ENCODE measurements at places on chromosomes 6 and 20.

- no peak for DNase-seq
These were observed 81.0 kb upstream of the FAM8A1 start for GRCh38 chr6:17519120-17519519.

- no peak for DNase-seq
These were observed 1.5 kb downstream of the COL21A1 start for GRCh38 chr6:56245903-56246351.

DNA sequence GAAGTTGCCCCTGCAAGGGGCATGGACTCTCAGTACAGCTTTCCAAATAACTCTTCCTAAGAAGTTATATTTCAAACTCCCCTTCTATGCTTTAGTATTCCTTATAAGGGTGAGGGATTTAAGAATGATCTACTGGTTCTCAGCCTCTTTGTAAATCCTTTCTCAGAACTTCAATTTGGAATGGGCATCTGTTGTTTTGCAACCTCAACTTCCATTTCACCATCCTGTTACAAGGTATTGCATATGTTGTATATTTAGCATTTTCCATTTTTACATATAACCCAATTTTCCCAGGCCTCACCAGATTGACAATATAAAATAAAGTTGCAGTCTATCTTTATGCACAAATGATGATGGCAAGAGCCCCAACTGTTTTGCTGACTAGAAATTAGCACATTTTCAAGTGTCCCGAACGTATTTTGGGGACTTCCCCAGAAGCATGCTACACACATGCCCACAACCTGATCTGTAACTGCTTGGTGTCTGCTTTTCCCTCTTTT is 154.9 kb upstream of the CARMIL1 start:
- no peak for DNase-seq

DNA sequence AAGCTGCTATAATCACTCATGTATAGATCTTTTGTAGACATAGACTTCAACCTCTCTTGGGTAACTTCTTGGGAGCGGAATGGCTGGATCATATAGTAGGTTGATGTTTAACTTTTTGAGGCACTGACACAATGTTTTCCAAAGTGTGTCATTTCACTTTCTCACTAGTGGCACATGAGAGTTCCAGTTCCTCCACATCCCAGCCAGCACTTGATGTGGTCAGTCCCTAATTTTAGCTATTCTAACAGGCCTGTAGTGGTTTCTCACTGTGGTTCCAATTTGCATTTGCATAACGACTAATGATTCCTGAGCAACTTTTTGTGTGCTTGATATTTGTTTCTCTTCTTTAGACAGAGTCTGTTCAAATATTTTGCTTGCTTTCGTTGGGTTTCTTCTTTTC is 221.3 kb downstream of the DLL1 start:
- no peak for DNase-seq

DNA sequence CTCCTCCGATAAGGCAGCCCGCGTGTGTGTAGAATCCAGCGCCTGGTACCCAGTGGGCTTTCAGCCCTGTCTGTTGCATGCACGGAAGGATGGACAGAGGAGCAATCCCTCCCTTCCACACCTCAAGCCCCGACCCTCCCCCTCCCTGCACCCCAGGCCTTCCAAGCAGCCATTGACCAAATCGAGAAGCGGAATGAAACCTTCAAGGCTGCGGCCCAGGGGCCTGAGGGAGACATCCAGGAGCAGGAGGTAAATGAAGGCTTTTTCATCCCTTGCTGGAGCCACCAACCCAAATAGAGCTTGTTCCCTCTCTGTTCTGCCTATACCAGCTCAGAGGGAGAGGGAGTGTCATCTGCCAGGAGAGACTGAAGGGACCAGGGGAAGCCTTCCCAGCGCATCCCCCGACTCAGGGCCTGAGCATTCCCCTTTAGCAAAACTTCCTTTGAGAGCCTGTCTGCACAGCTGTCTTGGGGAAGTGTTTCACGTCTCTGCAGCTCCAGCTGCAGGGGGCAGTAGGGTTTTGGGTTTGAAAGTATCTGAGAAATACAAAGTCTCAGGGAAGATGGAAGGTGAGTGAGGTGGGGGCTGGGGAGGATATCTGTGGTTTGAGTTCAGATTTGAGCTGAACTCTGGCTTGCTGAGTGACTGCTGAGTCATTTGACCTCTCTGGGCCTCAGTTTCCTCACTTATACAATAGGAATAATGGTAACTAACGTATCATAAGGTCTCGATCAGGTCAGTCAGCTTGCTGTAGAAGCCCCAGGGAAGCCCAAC is 16.1 kb downstream of the FGD2 start:
- no peak for DNase-seq

GRCh38 chr6:170132561-170132991 is 158.3 kb downstream of the DLL1 start:
- DNase-seq, result no peak

DNA sequence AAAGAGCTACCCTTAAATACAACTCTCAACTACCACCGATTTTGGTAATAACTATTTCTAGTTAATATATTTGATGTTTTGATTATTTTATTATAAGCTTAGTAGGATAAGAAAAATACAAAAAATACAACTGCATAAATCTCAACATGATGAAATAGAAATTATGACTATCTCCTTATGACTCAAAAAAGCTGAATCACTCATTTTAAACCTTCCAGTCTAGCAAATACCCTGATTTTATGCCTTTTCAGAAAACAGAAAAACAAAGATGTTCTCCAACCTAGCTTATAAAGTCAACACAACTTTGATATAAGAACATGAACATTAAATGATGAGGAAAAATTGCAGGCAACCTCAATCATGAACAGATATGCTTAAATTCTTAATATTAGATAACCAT is 40.2 kb upstream of the DSE start:
- no peak for DNase-seq

DNA sequence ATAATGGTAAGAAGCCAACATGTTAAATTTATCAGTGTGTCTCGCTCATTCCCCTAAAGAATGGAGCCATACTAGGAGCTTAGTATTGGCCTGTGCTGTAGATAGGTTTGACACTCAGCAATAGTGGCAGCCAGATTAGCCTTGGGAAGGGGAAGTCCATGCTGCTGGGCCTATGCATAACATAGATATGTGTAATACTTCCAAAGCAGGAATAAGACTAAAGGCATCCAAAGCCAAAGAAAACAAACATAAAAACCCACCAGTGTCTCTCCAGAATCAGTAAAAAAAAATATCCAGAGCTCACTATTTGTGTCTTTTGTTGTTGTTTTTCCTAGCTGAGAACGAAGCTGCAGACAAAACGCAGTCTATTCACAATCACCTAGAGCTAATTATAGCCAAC is 104.2 kb upstream of the STXBP5 start:
- no peak for DNase-seq

GRCh38 chr20:37361336-37361735 is 15.4 kb downstream of the SRC start:
- DNase-seq, result no peak
